ENCODE measurements at places on chromosomes 4 and X. TPM values are rescaled to one million over a fixed set of nuclear protein-coding genes. Genes with fewer than 3 reads are reported as not detected.

The COX18 gene
- polyA plus RNA-seq: 6.0 TPM

DNA sequence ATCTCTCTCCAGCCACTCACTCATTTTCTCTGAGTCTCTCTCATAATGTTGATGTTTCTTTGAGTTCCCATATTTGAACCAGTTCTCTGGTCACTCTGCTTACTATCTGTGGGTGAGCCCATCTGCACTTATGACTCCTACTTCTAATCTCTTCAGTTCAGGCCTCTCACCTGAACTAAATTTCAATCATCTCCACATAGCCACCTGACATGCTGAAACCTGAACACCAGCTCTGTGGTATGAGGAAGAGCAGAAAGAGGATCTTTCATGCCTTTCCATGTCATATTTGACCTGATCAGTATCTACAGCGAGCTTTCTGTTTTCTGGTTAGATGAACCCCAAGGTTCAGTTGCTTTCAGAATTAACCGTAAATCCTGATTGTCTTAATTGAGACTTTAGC is 122.2 kb upstream of the ESX1 start:
- no peak for DNase-seq

GRCh38 chr4:82802911-82803310 is 4.3 kb upstream of the SCD5 start:
- no peak for DNase-seq

DNA sequence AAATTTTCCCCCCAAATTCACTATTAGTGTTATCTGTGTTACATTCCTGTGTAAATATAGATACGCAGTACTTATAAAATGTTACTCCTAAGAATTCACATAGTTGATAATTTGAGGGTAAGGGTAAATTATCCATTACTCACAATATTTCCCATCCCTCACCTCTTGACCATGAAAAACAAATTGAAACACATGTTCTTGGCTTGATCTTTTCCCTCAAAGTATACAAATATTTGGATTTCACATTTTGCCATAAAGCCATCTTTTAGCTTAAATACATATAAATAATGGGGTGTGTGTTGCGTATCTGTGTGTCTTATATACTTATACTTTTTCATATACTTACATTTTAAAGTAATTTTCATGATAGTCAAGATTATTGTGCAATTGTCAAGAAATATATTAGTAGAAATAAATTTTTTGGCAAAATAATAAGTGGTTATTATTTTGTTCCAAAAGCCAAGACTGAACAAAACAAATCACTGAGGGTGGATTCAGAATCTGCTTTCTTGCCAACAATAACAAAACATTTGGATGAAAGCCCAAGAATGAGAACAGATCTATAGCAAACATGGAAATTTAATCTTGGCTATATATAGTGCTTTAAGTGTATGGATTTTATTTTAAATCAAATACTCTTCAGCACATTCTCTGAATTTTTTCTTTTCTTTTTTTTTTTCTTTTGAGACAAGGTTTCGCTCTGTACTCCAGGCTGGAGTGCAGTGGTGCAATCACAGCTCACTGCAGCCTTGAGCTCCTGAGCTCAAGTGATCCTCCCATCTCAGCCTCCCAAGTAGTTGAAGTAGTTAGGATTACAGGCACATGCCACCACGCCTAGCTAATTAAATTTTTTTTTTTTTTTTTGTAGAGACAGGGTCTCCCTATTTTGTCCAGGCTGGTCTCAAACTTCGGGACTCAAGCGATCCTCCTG is 48.5 kb upstream of the PRSS48 start:
- DNase-seq: peak; percentile 28

All from IMR-90 (cell line).